AG04450 (cell line): ENCODE measurements at places on chromosomes 1 and 21.

- no peak for DNase-seq
These were observed 18.7 kb upstream of the F5 start for GRCh38 chr1:169604781-169605560.

- DNase-seq: no peak
These were observed 26.6 kb downstream of the CLIC6 start for GRCh38 chr21:34695434-34695833.

DNA sequence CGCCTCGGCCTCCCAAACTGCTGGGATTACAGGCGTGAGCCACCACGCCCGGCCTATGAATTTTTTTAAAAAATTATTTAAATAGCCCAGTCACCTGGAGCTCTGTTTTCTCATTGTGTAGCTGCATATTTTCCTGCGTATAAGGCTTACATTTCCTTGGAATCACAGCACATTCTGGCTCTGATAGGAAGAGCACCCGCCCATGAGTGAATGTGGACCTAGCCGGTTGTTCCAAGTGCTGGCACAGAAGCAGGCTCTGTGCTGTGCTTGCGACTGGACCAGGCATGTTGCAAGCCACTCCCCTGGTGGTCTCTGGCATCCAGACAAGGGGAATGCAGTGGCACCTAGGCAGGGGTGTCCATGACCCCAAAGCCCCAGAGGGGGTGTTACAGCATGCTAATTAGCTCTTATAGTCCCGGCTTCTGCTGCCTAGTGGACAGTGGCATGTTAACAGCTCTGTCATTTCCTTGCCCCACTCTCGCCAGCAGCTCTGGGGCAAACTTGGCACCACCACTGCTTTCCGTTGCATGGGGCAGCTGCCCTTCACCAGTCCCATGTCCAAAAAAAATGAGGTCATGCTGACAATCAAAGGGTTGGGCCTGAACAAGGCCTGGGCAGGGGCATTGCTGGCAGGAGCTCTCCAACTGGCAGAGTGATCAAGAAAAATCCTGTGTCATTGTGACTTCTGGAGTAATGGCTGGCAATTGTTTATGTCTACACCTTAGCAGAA is 5.2 kb upstream of the VTCN1 start:
- DNase-seq: no peak

DNA sequence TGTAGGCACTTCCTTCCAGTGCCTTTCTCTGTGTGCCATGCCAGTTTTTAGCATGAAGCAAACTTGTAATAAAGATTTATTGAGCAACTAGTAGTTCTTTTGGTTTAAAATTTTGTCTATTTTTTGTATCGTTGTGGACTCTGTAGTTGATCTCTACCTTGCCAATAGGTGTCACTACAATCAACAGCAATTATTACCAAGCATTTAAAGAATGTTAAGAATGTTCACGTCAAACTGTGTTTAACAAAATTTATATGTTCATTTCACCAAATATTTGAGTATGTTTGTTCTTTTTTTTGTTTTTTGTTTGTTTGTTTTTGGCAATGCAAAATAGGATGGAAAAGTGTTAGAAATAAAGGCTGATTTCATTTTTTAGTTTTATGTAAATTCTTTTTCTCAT is 208.1 kb downstream of the PATJ start:
- DNase-seq: no peak

DNA sequence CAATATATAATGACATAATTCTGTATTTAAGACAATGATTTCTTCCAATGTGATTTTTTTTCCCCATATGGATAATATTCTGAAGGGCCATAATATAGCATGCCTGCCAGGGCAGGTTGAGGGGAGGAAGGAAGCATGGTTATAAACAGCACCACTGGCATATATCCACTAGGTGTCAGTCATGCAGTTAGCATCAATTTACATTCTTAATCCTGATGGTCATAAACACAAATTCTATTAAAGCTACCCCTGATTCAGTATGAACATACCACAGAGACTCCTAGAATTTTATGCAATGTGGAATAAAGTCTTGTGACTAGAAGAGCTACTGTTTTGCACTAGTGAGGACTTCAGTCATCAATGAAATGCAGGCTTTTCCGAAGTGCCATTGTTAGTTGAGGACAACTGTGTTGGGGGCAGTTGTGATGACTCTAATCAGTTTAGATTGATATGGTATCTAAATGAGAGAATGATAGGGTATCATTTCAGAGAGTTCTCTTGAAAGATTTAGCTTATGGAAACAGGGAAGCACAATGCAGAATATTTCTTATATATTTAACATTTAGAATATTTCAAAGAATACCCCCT is 342.7 kb upstream of the NR5A2 start:
- peak; percentile 30 for DNase-seq

DNA sequence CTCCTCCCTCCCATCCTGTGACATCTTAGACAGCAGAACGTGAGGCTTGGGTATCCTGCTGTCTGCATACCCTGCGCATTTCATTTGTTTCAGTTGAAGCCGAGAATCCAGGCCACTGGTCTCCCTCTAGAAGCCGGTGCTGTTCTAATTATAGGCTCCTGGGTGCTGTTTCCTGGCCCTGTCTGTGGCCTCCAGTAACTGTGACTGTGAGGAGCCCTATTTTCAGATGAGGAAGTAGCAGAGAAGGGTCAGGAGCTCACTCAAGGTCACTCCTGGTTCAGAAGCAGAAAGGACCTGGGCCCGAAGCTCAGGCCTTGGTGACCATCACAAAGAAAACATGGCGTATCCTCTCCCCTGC is 24.0 kb downstream of the COQ8A start:
- no peak for DNase-seq

GRCh38 chr1:230261928-230262650 is 164.0 kb downstream of the PGBD5 start:
- DNase-seq: no peak

- DNase-seq: no peak
These were observed 129.4 kb downstream of the PPIAL4G start for GRCh38 chr1:148353461-148354283.

- DNase-seq: no peak
These were observed 10.0 kb downstream of the URB2 start for GRCh38 chr1:229636042-229636441.

GRCh38 chr1:172882791-172883386 is 167.9 kb downstream of the TNFSF18 start:
- DNase-seq: no peak

DNA sequence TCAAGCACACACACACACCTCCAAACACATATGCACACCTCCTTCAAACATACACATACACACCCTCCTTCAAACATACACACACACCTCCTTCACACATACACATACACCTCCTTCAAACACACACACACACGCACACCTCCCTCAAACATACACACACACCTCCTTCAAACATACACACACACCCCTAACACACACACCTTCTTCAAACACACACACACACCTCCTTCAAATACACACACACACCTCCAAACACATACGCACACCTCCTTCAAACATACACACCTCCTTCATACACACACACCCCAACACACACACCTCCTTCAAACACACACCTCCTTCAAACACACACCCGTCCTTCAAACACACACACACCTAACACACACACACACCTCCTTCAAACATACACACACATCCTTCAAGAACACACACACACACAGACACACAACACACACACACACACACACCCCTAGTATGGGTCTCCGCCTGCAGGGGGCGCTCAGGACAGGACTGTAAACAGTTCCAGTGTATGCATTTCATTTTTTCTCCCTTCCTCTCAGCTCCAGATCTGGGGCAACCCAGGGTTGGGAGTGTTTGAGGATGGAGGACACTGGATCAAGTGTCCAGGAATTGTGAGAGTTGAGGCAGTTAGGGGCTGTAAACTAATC is 12.1 kb downstream of the LGR6 start:
- DNase-seq: no peak

DNA sequence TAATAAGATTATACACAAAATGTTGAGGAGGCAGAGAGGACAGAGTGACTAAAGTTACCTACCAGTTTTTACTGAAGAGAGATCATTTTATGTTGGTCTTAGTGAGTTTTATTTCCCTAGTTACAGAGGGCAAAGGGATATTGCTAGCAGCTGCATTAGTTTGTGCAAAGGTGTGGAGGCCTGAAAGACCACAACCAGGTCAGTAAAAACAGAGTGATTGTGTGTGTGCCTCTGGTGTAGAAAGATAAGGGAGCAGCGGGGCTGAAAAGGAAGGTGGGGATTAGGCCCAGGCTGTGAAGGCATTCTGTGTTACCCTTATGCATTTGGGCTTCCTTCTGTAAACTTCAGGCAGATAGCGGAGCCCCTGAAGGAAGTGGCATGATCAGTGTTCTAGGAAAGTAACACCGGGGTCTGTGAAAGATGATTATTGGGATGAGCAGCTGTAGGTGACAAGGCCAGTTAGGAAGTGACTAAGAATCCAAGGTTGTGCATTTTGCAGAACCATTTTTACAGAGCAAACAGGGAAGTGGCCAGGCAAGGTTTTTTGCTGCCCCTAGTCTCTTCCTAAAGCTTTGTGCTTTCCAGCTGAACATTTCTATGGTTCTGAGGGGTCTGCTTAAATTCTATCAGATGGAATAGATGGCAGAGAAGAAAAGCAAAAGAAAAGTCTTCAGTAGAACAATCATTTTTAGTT is 3.7 kb downstream of the GADD45A start:
- no peak for DNase-seq

DNA sequence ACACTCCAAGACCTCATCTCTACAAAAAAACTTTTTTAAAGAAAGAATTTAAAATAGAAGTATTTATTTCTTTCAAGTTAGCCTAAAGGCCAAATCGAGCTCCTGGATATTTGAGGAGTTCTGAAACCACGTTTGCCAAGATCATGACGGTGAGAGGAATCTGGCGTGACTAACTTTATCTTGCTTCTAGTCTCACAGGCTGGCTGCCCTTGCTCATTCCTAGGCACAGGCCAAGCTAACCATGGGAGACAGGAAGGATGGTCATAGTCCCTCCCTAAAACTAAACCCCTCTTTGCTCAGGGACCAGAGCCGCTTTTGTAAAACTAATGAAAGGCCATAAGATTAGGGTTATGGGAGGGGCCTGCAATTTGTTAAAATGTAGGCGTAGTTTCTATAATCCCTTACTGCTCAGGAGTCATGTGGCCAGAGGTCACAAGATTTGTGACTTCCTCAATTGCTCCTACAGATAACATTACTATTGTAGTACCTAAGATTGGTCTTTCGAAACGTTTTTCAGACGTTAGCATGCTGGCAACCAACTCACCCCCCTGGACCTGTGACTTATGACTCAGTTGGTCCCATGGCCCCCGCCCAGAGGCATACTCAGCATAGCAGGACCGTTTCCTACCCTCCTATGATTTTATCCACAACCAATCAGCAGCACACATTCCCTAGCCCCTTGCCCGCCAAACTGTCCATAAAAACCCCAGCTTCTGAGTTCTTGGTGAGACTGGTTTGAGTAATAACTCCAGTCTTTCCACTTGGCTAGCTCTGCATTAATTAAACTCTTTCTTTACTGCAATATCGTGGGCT is 425.0 kb downstream of the SMYD3 start:
- no peak for DNase-seq

- no peak for DNase-seq
These were observed 311.8 kb upstream of the DPYD start for GRCh38 chr1:98232678-98233077.

GRCh38 chr1:30506291-30507015 is 216.9 kb downstream of the MATN1 start:
- DNase-seq: no peak

DNA sequence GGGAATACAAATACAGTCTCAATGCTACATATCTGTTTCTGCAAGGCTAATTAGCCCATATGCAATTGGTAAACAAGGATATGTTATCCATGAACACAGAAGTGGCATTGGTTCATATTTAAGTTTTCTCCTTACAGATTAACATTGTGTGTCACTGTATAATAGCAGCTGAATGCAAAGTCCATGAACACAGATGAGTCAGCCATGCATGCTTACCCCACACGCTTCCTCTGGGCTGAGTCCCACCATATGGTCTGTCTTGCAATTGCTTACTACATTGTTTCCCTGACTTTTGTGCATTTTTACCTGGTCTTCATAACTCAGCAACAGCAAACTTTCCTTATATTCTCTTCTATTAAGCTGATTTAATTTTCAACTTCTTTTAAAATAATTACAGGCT is 41.5 kb upstream of the TSNAX start:
- peak; percentile 60 for DNase-seq

DNA sequence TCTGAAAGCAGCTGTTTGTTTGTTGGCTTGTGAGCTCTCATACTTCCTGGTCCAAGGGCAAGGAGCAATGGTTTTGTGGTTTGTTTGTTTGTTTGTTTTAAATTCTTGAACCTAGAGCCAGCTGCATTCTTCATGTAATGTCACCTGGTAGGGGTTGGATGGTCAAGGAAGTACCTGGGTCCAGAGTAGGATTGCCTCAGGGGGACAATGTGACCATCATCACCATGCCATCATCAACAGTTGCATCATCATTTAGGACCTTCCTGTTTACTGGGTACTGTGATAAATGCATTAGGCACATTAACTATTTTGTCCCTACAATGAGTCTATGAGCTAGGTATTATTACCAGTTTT is 14.7 kb upstream of the MYOG start:
- no peak for DNase-seq

GRCh38 chr1:160540859-160541233 is 17.8 kb upstream of the SLAMF6 start:
- DNase-seq: no peak

DNA sequence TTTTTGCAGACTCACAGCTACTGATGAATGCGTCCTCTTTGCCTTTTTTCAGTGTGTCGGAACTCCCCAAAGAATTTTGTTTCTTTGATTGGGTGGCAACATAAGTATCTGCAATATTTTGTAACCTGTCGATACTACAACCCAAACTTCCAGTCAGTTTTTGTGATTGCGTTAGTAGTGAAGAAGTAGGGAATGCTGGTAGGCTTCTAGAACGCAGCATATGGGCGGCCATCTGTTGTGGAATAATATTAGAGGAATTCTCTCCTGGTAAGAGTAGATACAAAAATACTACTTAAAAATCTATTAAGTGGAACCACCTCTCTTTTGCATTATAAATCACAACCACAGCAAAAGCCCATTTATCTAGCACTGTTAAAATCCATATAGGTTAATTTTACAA is 107.4 kb downstream of the LYST start:
- no peak for DNase-seq

- DNase-seq: no peak
These were observed 12.4 kb downstream of the SLC2A1 start for GRCh38 chr1:42946120-42946898.

DNA sequence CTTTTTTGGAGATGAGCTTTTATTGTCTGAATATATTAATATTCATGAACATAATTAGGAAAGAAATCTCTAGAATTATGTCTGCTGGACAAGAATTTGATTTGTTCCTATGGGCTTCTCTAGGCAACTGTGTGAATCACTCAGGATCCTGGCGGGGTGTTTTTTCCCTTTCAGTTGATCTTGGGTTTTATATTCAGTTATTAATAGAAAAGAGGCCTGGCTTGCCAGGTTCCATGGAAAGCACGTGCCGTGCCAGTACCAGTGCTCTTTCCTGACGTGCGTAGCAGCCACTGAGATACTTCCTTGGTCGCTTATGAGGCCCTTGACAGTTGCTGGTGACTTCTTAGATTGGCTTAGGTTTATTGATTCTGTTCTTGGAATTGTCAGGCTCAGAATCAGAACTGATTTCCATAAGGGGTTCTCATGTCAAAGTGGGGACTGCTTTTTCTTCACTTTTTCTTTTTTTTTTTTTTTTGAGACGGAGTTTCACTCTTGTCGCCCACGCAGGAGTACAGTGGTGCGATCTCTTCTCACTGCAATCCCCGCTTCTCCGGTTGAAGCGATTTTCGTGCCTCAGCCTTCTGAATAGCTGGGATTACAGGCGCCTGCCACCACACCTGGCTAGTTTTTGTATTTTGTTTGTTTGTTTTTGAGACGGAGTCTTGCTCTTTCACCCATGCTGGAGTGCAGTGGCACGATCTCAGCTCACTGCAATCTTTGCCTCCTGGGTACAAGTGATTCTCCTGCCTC is 48.7 kb upstream of the KIF1B start:
- DNase-seq: no peak

- no peak for DNase-seq
These were observed 124.8 kb downstream of the PGBD5 start for GRCh38 chr1:230301322-230301721.
